Suprapubic skin (tissue), 4 donors: ENCODE measurements at places on chromosomes 12 and 14. TPM values are rescaled to one million over a fixed set of nuclear protein-coding genes. Genes with fewer than 3 reads are reported as not detected.

- no peaks in the 10 kb centered on the region for H3K27me3 ChIP-seq
- no peak for DNase-seq
- H3K4me3 ChIP-seq, result no peak overlapping the region
- H3K4me1 ChIP-seq, result peaks cover 26% of the 10 kb centered on the region
Observed at GRCh38 chr12:6462234-6462995, 8.1 kb downstream of the VAMP1 start.

- DNase-seq, result no peak
- no peak overlapping the region for H3K27ac ChIP-seq
- H3K36me3 ChIP-seq, result peaks cover 61% of the 10 kb centered on the region
- H3K4me1 ChIP-seq, result peaks cover 12% of the 10 kb centered on the region
- no peak overlapping the region for H3K4me3 ChIP-seq
- no peaks in the 10 kb centered on the region for H3K27me3 ChIP-seq
Observed at GRCh38 chr12:50119387-50119786, 7.4 kb downstream of the COX14 start.

RERG gene
- 7.7 TPM for total RNA-seq

GRCh38 chr14:100824901-100825712, 811 bp upstream of the MEG3 start:
- peaks cover 7% of the 10 kb centered on the region for H3K4me1 ChIP-seq
- H3K36me3 ChIP-seq, result no peaks in the 10 kb centered on the region
- no peak for DNase-seq
- no peak overlapping the region for H3K27ac ChIP-seq

- H3K27me3 ChIP-seq, result no peaks in the 10 kb centered on the region
- H3K36me3 ChIP-seq, result no peaks in the 10 kb centered on the region
- no peak overlapping the region for H3K27ac ChIP-seq
Observed at GRCh38 chr14:62017651-62018230, 255.5 kb downstream of the SNAPC1 start.

DNA sequence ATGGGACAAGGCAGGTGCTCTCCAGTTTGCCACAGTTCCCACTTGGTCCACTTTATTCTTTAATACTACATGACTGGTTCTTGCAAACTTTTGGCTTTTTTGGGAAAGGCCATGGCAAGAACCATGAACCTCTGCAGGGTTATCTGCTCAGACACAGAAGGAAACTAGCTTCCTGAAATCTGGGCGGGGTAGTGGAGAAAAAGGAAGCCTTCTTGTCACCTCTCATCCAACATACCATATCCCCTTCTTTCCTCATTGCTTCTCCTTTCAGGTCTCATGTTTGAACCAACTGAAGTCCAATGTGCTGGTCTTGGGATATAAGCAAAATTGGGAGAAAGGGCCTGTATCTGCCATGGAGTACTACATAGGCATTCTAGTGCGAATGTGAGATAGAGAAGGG, 5.5 kb upstream of the KLHL33 start:
- H3K27ac ChIP-seq, result no peak overlapping the region
- no peak for DNase-seq
- H3K4me1 ChIP-seq, result peaks cover 2% of the 10 kb centered on the region
- no peak overlapping the region for H3K4me3 ChIP-seq
- no peaks in the 10 kb centered on the region for H3K27me3 ChIP-seq

DNA sequence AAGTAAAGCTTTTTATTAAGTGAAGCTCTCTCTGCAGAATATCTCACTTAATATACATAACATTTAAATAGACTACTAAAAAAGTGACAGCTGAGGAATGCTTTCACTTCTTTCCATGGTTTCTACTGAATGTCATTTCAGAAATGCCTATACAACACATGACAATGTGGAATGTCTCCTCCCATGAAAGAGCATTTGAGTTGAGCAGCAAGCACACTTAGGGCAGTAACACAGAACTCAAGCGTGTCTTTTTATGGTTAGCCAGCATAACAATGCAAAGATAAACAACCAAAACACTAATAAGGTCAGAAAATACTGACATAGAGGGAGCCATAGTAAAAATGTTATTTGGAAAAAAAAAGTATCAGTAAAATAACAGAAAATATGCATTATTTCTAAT, 9.4 kb downstream of the PPP1R12A start:
- H3K27me3 ChIP-seq, result no peaks in the 10 kb centered on the region
- peaks cover 23% of the 10 kb centered on the region for H3K4me1 ChIP-seq
- H3K36me3 ChIP-seq, result no peaks in the 10 kb centered on the region

DNA sequence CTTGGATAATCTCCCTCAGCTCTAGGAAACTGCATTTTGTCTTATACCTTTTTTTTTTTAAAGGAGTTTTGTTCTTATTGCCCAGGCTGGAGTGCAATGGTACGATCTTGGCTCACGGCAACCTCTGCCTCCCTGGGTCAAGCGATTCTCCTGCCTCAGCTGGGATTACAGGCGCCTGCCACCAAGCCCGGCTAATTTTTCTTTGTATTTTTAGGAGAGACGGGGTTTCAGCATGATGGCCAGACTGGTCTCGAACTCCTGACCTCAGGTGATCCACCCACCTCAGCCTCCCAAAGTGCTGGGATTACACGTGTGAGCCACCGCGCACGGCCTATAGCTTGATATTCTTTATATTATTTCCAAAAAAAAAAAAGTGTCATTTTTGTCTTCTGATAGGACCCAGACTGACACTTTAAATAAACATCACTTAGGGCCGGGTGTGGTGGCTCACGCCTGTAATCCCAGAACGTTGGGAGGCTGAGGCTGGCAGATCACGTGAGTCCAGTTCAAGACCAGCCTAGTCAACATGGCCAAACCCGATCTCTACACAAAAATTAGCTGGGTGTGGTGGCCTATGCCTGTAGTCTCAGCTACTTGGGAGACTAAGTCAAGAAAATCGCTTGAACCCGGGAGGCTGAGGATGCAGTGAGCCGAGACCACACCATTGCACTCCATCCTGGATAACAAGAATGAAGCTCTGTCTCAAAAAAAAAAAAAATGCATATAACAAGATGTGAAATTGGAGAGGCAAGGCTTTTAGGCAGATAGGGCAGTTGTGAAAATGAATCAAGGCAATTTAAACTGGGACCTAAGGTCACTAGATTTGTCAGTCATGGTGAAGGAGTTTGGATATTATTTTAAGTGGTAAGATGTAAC, 18.4 kb downstream of the SLC2A3 start:
- H3K36me3 ChIP-seq, result peaks cover 21% of the 10 kb centered on the region
- no peaks in the 10 kb centered on the region for H3K27me3 ChIP-seq
- DNase-seq, result no peak
- H3K27ac ChIP-seq, result no peak overlapping the region
- H3K4me1 ChIP-seq, result peaks cover 6% of the 10 kb centered on the region
